ENCODE measurements at places on chromosomes 5 and 9.

GRCh38 chr5:44336708-44337107 lies 52.5 kb downstream of the FGF10 start:
- no peak for DNase-seq

- peak; percentile 66 for DNase-seq
Measured at GRCh38 chr5:134224888-134225779, 739 bp downstream of the PPP2CA start.

DNA sequence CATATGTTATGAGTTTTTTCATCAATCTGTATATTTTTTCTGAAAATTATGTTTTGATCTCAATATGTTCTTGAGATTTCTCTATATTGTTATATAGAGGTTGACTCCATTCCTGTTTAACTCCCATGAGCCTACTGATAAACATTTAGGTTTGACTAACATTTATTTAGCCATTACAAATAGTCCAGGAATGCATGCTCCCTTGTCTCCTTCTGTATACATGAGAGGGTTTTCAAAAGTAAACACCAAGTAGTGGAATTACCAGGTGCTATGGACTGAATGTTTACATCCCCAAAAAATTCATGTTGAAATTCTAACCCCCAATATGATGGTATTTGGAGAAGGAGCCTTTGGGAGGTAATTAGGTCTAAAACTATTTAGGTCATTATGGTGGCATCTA lies 3.5 kb upstream of the OR5C1 start:
- no peak for DNase-seq

- DNase-seq: no peak
Measured at GRCh38 chr5:176692839-176693476, 45.7 kb downstream of the TSPAN17 start.

GRCh38 chr5:118818604-118819003 lies 169.7 kb downstream of the DTWD2 start:
- no peak for DNase-seq

- DNase-seq: no peak
Measured at GRCh38 chr9:106708475-106709146, 154.4 kb upstream of the ZNF462 start.

DNA sequence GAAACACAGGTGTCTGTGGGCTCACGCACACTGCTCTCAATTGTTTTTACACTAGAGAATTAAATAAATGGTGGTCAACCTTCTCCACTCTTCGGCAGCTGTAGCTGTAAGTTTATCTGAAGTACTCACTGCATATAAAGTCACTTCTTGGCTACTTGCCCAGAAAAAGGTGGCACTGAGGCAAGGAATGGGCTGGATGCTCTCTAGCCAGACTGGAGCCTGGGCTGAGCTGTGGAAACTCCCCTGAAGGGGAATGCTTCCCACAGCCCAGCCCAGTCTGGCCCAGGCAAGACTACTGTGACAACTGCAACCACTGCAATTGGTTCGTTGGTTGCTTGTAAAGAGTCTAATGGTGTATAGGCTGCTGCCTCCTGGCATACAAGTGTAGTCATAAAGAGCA lies 4.5 kb downstream of the LEAP2 start:
- DNase-seq: peak; percentile 44

DNA sequence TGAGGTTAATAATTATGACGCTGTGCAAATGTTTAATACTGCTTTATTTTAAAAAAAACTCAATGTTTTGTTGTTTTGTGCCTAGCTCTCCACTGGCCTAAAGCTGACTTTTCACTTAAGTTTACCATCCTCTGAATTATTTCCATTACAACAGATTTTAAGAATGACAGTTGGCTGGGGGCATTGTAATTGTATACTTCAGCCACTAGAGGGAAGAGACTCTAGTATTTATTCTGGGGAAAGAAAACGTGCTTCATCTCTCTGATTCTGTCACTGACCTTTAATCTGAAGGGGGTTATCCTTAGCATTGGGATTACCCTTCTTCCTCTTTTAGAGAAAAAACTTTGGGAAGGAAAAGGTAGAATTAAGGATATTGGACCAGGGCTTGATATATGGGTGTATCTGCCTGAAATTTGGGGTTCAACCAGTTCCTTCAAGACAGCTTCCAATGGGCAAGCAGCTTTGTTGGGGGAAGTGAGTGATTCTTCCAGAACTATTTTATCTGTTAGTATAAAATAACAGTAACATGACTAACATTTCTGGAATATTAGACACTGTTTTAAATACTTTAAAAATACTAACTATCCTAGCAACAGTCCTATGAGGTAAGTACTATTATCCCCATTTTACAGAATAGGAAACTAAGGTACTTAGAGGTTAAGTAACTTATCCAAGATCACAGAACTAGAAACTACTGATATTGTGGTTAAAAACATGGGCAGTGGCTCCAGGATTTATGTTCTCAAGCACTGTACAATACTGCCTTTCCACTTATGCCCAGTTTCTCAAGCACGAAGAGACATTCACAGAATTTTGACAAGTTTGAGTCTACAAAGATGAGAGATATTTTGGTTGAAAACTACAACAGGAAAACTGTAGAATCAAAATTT lies 208.4 kb downstream of the CD180 start:
- DNase-seq: no peak

- no peak for DNase-seq
Measured at GRCh38 chr9:94913550-94913949, 187.1 kb downstream of the AOPEP start.

DNA sequence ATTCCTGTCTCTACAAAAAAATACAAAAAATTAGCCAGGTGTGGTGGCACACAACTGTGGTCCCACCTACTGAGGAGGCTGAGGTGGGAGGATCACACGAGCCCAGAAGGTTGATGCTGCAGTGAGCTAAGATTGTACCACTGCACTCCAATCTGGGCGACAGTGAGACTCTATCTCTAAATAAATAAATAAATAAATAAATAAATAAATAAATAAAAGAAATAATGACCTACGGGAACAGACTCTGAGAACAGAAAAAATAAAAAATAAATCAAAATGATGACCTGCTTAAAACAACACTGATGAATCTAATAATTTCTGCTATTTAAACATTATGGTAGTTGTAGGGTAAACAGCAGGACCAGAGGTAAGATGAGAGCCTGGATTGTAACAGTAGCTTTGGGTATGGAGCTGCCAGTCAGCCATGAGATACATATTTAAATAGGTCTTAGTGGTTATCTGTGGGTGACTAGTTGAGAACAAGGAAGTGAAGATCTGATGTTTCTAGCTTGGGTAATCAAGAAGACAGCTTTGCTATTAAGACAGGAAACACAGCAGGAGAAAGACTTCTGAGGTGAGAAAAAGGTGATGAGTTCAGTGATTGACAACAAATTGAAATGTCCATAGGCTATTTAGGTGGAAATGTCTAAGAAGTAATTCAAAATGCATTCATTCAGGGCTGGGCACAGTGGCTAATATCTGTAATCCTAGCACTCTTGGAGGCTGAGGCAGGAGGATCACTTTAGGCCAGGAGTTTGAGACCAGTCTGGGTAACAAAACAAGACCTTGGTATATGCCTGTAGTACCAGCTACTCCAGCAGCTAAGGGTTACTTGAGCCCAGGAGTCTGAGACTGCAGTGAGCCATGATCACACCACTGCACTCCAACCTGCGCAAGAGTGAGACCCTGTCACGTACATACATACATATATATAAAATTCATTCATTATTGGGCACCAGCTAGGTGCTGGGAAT lies 11.0 kb downstream of the RNF145 start:
- no peak for DNase-seq

DNA sequence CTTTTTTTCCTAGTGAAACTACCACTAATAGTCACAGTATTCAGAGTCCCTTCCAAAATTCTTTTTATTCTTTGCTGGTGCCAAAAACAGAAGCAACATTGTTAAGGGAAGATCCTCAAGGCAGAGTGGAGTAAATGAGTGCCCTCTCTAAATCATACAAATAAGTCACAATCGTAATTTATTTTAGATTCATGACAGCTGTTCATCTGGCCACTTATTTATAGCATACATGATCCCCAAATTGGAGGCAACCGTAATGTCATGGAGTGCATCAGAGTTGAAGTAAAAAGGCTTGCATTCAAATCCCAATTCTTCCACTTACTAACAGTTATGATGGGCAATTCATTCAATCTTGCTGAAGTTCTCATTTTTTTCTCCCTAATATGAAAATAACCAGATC lies 33.4 kb downstream of the POLK start:
- no peak for DNase-seq

GRCh38 chr5:72067682-72068470 lies 39.4 kb upstream of the MAP1B start:
- no peak for DNase-seq

DNA sequence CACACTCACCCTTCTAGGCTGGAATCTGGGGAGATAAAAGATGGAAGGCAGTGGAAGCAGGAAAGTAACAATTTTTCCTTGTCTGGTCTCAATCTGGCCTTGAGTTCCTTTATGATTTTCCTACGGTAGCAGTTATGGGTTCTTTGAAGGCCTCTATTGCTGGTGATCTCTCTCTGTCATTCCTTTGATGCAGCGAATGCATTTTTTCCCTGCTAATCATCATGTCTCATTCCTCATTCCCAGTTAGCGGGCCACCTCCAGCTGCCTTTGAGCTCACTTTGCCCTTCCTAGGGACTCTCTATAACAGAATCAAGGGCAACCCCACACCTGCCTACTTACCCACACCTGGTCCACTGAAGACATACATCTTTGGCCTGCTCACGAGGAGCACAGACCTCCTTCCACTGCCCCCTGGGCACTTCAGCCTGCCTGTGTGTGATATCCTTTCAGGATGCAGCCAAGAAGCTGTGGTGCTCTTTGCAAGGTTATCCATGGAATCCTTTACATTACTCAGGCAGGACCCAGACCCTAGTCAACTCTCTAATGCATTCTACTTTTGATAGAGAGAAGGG lies 191.7 kb downstream of the DRD1 start:
- DNase-seq: no peak

DNA sequence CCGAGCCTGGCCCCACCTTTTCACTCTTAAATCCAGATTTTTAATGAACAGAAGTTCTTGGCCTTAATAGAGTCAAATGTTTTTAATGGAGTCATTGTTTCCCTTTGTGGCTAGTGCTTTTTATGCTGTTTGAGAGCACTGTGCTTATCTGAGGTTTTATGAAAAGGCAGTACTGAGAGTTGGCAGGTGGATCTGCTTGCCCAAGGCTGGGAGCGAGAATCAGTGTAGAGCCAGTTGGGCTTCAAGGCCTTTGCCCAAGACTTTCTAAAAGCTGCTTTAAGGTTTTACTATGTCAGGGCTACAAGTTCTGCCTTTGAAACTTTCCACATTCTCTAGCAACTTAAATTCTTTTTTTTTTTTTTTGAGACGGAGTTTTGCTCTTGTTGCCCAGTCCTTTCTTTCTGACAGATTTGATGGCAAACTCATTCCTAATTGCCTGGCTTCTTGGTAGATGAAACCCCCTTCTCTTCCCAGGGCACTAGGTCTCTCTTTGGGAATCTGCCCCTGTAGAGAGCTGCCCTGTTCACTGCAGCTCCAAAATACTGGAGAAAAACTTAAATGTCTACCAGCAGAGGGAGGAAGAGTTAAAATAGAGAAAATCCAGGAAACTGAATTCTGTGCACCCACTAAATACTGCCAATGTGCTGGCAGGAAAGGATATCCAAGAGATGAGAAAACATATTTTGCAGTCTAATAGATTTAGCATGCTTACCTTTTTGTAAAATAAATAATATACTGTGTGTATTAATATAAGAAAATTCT lies 36.9 kb upstream of the CDK20 start:
- no peak for DNase-seq

Data from right lobe of liver (tissue), 6 donors.